Activated CD4-positive, alpha-beta T cell treated with anti-CD3 and anti-CD28 coated beads, Interleukin-2, amount 50 U/mL, for 24 hours (primary cell): ENCODE measurements at places on chromosomes 11 and 22.

- no peak for DNase-seq
Observed at GRCh38 chr11:27509908-27510307, 3.3 kb upstream of the LIN7C start.

GRCh38 chr22:20154602-20155187, 3.8 kb upstream of the CCDC188 start:
- DNase-seq: no peak

- DNase-seq: no peak
Observed at GRCh38 chr22:28894334-28894733, 11.0 kb downstream of the ZNRF3 start.

DNA sequence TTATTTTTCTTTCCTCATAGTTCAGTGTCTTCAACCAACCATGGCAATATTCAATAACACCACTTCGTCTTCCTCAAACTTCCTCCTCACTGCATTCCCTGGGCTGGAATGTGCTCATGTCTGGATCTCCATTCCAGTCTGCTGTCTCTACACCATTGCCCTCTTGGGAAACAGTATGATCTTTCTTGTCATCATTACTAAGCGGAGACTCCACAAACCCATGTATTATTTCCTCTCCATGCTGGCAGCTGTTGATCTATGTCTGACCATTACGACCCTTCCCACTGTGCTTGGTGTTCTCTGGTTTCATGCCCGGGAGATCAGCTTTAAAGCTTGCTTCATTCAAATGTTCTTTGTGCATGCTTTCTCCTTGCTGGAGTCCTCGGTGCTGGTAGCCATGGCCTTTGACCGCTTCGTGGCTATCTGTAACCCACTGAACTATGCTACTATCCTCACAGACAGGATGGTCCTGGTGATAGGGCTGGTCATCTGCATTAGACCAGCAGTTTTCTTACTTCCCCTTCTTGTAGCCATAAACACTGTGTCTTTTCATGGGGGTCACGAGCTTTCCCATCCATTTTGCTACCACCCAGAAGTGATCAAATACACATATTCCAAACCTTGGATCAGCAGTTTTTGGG, at the start of gene OR51T1:
Gene OR51T1, plus strand, starts transcription at position 41 of the 641 bp plus-strand sequence. Its CDS starts 0 bp downstream, at position 41.
- DNase-seq: no peak

DNA sequence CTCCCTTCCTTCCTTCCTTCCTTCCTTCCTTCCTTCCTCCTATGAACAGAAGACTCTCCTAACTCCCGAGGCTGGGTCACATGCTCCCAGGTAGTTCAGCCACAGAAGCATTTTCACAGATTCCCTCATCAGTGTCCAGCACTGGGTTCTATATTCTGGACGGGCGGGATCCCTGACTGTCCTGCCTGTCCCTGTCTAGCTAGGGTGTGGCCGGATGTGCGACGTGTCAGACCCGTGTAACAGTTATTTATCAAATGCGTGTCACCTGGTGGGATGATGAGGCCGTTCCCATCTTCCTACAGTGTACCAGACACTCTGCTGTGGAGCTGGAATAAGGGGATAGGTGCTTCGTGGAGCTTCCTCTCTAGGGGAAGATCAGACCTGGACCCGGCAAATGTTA, 901.0 kb downstream of the BRD1 start:
- DNase-seq: no peak

DNA sequence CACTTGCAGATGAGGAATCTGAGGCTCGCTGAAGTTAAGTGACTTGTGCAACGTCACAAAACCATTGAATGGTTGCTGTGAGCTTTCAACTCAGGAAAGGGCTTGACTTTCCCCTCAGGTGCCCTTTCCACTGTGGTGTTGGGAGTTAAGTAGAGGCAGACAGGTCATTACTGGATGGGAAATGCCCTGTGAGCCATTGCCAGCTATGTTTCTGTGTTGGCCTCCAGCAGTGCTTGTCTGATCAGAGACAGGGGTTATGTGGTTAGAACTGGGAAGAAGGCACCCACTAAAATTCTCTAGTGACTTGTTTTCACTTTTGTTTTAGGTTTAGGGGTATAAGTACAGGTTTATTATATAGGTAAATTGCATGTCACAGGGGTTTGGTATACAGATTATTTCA, 96.6 kb downstream of the FDX1 start:
- DNase-seq: no peak

GRCh38 chr11:68666849-68667248, 17.5 kb upstream of the GAL start:
- no peak for DNase-seq

GRCh38 chr11:70220136-70220535, 17.0 kb downstream of the FADD start:
- no peak for DNase-seq

DNA sequence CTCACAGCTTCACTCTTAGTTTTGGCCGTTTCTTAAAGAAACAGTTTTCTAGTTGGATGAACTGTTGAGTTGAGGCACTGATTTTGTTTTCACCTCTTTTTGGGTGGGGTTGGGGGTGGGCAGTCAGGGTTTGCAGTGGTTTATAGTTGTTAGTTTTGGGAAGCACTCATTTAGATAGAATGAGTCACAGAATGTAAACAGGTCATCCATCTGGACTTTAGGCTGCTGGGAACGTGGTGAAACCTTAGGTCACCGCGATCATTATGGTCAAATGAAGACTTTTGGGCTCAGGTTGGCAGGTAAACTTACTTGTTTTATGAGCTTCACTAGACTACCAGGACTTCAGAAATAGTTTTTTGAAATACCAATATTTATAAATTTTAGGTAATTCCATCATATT, 48.4 kb downstream of the CSTPP1 start:
- no peak for DNase-seq

DNA sequence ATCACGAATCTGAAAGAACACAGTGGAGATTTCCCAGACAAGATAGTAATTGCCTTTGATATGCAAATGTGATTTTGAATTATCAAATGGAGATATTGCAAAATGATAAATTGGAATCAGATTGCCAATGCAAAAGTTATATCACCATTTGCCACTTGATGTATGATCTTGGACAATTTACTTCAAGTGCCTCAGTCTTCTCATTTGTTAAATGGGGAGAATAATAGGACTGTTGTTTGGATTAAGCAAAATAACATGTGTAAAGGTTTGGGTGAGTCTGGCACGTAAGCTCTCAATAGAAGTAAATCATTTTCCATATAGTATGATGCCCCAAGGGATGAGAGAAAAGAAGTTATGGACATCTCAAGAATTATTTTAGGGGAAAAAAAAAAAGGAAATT, 7.9 kb upstream of the PHF21A start:
- DNase-seq: no peak

GRCh38 chr22:40396882-40397281, 26.5 kb downstream of the SGSM3 start:
- DNase-seq: no peak

DNA sequence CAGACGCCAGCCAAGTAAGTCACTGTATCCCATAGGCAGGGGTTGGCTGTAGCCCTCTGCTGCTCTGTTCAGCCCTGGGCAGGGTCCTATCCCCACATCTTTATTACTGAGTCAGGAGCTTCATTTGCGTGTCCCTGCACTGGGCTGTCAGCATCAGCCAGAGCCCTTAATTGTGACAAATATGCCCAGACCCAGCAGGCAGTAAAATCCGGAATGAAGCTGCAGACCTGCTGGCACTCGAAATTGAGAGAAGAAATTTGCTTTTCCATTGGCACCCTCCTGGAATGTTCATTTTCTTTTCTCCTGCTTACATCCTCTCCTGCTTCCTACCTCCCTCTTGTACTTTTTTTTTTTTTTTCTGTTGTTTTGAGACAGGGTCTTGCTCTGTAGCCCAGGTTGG, 43.8 kb downstream of the CEP164 start:
- no peak for DNase-seq

DNA sequence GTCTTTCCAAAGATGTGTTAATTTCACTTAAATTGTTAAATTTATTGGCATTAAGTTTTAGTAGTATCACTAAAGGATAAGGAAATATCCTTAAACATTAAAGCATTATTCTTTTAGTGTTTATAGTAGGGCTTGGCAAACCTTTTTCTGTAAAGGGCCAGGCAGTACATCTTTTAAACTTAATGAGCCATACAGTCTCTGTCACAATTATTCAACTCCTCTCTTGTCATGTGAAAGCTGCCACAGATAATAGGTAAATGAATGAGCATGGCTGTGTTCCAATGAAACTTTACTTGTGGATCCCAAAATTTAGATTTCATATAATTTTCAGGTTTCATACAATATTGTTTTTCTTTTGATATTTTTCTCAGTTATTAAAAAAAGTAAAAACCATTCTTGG, 268.2 kb upstream of the C11orf87 start:
- no peak for DNase-seq

DNA sequence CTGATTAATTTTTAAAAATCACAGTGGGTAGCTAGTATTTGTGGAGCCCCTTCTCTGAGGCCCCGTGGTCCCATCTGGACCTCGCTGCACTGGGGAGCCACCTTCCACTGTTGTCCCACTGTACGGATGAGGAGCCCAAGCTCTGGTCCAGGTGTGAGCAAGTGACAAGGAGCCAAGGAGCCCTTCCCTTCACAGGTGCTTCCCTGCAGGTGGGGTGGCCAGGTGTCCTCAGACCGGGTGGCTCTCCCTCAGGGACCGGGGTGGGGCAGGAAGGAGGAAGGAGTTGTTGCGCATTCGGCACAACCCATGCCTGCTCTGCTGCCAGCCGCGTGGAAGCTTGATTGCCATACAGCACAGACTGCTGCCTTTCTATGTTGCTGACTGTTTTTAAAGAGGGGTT, 10.4 kb upstream of the SEPTIN5 start:
- no peak for DNase-seq

DNA sequence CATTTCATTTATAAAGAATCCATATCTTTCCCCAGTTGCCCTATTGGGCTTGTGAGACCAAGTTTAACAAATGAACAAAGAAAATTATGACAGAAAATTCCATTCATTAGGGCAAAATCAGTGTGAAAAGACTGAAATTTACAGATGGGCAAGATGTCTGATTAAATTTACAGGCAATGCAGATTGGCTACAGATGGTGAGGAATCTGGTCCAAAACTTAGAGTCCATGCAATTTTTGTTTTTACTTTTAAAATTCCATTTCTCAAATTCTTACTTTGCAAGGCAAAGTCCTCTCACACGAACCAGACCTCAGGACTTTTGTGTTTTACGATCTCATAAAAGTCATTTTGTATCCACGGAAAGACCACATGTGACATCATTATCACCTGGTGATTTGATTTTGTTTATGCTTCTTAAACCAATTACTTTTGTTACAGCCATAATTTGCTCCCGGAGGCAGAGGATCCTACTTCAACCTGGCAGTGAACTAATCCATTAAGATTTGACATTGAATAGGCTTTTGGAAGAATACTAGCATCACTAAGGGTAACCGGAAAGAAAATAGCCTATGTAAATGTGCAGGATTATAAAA, 843.7 kb upstream of the CHORDC1 start:
- no peak for DNase-seq

DNA sequence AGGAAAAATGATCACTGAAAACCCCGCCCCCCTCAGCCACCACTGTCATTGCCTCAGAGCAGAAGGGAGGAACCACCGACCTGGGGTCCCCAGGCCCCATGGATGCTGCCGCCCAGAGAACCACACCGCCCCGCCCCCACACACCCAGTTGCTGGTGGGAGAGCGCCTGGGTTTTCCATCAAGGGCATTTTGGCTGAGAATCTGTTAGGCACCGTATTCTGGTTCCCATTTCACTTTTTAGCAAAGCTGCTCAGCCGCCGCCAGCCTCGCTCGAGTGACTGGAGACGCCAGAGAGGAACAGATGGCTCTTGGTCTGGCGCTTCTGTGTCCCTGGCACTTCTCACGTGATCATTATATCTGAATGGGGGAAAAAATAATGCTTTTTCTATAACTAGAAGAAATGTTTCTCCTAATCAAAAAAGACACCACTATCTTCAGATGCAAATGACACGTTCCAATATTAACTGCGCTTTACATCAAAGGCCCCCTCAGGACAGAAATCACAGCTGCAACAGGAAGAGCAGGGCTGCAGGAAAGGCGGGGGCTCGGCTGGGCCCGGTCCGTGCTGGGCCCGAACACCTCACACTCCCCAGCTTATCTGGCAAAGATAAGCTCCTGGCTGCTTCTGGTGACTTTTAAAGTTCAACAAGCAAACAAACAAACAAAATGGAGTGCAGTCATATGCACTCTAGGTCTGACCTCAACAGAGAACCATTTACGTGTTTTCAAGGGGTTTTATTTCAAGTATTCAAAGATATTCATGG, 149.8 kb downstream of the MPPED1 start:
- no peak for DNase-seq

DNA sequence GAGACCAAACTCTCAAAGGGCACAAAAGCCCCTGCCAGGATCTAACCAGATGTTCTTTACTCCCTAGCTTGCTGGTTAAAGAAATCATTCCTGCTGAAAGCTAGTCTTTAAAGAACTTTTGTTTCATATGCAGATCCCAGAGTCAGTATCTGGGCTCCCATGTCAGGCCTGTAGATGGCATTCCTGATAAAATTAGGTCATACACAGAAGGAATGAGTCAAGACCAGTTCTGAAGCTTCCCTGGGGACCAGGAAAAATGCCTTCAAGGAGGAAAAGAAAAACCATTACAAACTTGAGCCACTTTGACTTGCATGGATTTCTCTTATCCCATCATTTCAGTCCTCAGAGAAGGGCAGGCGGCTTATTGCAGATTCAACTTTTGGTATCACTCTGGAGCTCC, 5.9 kb downstream of the DBX1 start:
- no peak for DNase-seq

GRCh38 chr11:10051868-10052586, 242.0 kb downstream of the SBF2 start:
- DNase-seq: no peak

- no peak for DNase-seq
Observed at GRCh38 chr11:13040969-13041561, 31.9 kb downstream of the RASSF10 start.

GRCh38 chr11:727859-728748, 19.2 kb upstream of the TALDO1 start:
- peak; percentile 59 for DNase-seq

DNA sequence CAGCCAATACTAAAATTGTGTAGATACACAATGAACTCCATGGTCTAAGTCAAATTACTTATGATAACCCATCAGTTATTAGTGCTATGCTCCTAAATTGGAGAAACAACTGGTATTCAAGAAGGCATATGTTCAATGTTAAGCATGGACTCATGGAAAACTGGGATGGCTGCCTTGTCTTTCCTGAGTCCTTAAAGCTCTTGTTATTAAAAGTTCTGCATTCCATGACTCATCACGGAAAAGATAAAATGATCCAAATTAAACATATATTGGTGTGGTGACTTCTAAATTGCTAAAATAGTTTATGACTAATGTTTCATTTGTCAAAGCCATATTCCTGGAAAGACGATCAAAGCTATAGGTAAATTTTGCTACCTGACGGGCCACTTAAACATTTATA, 9.4 kb upstream of the EI24 start:
- DNase-seq: no peak

DNA sequence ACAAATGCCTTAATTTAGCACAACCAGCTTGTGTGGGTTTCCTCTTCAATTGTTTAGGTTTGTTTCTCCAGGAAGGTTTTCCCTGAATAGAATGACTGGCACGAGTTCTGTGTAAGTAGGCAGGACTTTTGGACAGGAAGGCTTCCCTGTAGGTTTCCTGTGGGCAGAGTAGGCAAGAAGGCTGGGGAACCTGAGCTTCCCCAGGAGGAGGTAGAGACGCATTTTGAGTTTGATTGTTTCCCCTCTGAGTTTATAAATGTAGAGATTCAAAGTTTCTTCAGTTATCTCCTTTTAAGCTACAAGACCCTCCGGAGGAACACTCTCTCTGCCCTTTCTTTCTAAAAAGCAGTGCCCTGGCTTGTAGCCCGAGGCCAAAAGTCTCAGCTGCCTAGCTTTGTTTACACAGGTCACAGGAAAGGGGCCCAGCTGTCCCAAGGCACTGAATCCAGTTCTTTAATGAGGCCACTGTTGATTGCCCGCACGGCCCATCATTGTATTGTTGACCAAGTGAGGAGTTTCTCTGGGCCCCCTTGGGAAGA, 66.6 kb upstream of the RDX start:
- DNase-seq: no peak
